ENCODE measurements at places on chromosomes 16 and 17.

DNA sequence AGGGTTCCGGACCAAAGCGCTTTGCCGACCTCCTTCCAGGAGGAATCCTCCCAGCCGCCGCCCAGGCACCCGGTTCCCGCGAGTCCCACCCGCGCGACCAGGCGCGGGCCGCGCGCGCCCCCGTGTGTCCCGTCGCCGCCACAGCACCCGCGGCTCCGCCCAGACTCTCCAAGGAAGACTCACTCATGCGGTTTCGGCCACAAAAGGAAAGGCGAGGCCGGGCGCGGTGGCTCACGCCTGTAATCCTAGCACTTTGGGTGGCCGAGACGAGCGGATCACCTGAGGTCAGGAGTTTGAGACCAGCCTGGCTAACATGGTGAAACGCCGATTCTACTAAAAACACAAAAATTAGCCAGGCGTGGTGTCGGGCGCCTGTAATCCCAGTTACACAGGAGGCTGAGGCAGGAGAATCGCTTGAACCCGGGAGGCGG is 3.5 kb upstream of the PKMYT1 start:
- no peak for DNase-seq

- DNase-seq, result no peak
Measured at GRCh38 chr16:87464691-87465300, 28.0 kb downstream of the ZCCHC14 start.

GRCh38 chr16:30875871-30876801 is 17.7 kb downstream of the BCL7C start:
- DNase-seq, result no peak

GRCh38 chr16:8908810-8909468 is 26.8 kb downstream of the LITAFD start:
- no peak for DNase-seq

DNA sequence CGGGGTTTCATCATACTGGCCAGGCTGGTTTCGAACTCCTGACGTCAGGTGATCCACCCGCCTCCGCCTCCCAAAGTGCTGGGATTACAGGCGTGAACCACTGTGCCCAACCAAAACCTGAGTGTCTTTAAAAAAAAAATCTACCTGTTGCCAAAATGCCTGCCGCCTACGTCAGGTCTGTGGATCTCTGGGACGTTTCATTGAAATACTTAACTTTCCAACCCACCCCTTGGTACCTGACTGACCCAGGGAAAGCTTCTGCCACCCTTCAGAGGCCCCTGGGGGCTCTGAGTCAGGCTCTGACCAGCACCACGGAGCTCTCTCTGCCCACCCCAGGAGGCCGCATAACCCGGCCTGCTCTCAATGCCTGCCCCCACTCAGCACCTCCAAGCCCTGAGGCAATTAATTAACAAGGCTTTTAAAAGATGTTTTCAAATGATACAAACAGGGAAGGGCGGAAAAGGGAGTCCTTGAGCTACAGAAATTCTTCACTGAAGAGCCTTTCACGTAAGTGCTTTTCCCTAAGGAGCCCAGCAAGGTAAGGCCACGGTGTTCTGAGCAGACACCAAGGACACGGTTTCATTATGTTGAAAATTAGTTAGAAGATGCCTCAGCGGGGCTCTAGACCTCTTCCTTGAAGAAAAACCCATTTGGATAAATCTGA is 29.3 kb upstream of the GSG1L start:
- no peak for DNase-seq

GRCh38 chr17:52470553-52470952 is 312.0 kb upstream of the CA10 start:
- DNase-seq, result no peak

- DNase-seq, result peak; percentile 96
Measured at GRCh38 chr17:78186692-78187595, at the start of the genes AFMID and TK1. Gene AFMID, plus strand, starts transcription at chr17:78187362. Its CDS starts 9 bp downstream, at chr17:78187371. Gene TK1, minus strand, starts transcription at chr17:78187052. Its CDS starts 58 bp downstream, at chr17:78186994.

DNA sequence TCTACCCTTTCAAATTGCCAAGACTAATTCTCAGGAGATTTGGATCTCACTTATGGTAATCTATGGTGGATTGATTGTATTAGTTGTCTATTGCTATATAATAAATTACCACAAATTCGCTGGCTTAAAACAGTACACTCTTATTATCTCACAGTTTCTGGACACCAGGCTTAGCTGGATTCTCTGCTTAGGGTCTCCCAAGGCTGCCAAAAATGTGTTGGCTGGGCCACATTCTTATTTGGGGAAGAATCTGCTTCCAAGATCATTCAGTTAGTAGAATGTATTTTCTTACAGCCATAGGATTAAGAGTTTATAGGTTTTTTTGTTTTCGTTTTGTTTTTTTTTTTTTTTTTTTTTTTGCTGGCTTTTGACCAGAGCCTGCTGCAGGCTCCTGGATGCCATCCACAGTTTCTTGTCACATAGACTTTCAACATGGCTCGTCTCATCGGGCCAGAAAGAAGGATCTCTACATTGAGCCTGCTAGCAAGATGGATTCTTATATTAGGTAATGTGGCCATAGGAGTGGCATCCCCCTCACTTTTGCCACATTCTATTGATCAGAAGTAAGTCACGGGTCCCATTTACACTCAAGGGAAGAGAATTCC is 415.3 kb downstream of the KIF2B start:
- DNase-seq, result no peak

DNA sequence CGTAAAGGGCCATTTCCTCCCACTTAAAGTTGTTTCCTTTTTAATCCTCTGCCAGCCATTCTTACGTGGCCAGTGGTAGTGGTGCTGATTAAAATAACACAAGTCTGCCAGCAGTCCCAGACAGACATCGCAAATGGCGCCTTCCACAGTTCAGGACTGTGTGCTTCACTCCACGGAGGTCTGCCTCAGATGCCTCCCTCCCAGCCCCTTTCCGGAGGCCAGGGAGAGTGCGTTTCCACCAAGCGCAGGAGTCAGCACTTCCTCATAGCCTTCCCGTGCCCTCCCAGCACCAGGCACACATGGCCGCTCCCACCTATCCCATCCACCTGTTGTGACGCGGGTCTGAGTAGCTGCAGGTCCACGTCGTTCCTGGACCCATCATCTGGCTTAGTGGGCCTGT is 205.6 kb downstream of the RPTOR start:
- no peak for DNase-seq

GRCh38 chr16:89257757-89258465 is 40.4 kb downstream of the ZNF778 start:
- DNase-seq, result no peak

- no peak for DNase-seq
Measured at GRCh38 chr16:65743558-65743957, 621.7 kb upstream of the CDH11 start.

DNA sequence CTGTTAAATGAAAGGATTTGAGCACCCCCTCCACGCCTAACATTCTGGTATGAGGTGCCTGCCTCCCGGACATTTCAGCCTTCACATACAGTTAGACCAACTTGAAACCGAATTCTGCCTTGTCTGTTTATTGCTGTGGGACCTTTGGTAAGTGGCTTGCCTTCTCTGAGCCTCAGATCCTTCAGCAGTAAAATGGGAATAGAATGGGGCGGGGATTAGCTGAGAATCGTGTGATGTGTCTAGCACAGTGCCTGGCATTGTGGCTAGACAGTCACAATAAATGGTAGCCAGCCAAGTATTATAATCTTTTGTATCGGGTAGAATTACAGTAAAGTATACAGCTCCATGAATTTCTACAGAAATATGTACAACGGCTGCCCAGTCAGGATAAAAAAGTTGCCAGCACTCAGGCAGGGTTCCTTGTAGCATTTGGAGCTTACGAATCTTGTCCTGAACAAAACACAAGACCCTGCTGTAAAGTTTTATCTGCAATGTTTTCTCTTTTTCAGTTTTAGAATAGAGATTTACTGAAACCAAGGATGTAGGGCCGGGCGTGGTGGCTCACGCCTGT is 786 bp downstream of the TMC7 start:
- DNase-seq, result no peak

GRCh38 chr17:41738077-41738800 is 3.8 kb upstream of the HAP1 start:
- DNase-seq, result no peak

- DNase-seq, result no peak
Measured at GRCh38 chr16:66003201-66003600, 363.3 kb upstream of the CDH5 start.

DNA sequence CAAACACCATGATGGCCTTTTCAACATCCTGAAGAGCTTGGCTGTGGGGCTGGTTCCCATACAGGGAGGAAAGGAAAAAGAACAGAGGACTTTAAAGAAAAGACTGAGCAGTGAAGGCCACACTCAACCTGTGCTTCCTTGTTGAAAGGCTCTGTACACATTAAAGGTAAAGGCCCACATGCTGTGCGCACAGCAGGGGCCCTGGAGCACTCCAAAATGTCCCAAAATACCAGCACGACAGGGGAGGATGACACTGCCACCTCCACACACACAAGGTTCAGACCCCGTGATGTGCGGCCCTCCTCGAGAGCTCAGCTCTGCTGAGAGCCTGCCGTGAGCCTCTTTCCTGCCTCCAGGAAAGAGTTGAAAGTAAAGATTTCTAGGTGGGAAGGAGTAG is 36.5 kb downstream of the FANCA start:
- no peak for DNase-seq

DNA sequence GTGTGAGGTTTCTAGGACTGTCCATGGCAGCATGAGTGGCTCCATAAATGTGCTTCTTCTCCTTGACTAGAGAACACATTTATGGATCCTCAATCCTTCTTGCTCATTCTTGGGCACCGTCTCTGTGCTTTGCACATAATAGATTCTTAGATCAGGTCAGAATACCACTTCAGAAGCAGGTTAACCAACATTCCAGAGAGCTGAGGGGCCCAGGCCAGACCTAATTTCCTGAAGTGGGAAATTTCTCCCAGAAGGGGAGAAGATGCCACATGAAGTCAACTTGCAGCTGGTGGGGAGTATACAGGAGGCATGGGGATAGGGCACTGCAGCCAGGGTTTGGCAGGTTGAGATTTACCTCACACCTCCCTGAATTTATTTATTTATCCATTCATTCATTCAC is 24.4 kb upstream of the VAT1L start:
- DNase-seq, result no peak
